Stimulated activated CD4-positive, alpha-beta T cell treated with anti-CD3 and anti-CD28 coated beads, TNF-alpha, amount 100 ng/mL, for 24 hours (primary cell): ENCODE measurements at places on chromosomes 4 and X.

DNA sequence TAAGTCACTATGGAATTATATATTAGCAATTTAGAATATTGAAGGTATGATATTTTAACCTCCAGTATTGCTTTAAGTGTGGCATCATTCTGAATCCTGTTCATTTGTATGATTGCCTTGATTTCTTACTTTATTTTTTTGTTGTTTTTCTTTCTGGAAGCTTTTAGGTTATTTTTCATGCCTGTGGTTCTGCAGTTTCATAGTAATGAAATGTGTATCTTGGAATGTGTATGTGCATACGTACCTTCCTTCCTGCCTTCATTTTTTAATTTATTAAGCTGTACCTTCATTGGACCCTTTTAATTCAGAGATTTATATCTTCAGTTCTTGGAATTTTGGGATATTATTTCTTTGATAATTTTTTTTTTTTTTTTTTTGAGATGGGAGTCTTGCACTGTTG, 22.1 kb downstream of the CPEB2 start:
- no peak for DNase-seq

DNA sequence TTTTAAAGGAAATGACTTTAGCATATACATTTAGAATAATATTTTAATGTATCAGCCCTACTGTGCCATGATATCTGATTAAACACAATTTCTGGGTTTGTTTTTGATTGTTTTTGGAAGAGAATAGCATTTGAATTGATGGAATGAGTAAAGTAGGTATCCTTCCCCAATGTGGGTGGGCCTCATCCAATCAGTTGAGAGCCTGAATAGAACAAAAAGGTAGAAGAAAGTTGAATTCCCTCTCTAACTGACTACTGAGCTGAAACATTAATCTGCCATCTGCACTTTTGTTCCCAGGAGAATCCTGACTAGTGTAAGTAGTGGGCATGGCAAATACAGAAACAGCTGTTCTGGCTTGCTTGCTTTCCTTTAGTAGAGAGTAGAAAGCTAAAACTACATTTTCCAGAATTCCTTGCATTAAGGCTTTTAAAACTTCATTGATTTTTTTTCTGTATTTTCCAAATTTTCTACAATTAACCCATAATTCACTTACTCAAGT, 9.7 kb upstream of the SEC24D start:
- no peak for DNase-seq

- DNase-seq = no peak
Observed at GRCh38 chr4:114085611-114086345, 106.3 kb upstream of the ARSJ start.

GRCh38 chr4:1543976-1544375, 137.7 kb upstream of the NKX1-1 start:
- DNase-seq = no peak

DNA sequence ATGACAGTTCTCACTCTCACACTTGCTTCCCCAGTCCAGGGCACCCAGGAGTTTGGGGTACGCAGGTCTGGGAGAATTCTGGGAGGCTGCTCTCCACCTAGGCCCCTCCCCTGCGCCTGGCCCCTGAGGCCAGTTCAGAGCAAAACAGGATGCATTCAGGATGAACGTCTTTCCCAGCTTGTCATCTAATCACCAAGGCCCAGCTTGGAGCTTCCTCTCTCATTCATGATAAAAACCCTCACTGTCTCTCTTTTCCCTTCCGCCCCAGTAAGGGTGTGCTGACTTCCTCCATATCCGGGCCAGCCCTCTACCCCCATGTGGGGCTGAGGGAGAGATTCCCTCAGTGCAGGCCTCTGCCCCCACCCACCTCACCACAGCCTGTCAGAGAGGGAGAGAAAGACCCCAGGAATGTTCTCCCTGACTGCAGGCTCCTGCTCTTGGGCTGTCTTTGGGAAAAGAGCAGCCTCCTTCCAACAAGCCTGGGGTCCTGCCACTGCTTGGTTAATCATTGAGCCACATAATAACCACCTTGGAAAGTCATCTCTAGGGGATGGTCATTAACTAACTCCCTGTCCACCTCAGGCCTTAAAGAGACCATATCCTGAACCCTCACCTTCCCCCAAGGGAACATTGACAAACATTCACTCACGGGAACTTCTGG, 50.1 kb downstream of the STARD8 start:
- DNase-seq = no peak

- no peak for DNase-seq
Observed at GRCh38 chrX:131977619-131978018, 45.5 kb upstream of the STK26 start.

- peak; percentile 86 for DNase-seq
Observed at GRCh38 chrX:119468551-119469312, 488 bp downstream of the SLC25A5 start.

DNA sequence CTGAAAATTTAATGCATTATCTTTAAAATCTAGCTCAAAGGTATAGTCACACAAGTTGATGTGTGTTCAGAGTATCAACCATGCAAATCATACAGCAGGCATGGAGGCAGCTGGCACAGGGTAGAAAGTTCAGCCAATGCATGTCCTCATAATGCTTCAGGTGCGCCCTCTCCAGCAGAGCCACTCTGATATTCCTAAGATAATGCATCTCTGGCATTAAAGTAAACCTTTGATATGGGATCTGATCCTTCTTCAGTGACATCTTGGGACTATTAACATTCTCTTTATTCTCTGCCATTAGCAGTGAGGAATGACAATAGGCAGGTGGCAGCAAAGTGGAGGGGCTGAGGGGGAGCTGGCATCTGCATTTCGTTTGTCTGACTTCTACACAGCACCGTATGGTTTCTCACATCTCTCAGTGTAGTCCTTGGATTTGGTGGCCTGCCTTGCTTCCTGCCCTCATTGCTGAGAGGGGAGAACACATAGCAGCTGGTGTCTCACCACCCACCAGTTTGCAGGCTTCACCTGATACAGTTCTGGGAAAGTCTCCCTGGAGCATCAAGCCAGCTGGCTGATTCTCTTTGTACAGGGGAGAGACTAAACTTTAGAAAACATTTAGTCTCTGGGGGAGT, 168.7 kb upstream of the TBC1D9 start:
- DNase-seq = no peak

DNA sequence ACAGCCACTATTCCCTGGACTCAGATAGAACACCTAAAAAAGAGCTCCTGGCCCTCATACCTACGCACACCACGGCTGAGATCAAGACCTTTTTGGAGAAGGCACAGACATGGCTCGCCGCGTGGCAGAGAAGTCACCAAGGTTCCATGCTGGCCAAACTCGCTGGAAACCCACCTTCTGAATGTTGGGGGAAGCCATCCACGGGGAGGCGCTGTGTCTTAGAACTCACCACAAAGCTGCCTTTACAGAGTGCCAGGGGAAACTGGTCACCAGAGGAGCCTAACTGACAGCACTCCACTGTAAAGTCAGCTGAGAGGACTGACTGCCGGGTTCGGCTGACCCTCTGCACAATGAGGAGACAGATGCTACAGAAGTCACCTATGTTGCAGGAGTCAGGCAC, 97.9 kb downstream of the NEUROG2 start:
- DNase-seq = no peak

DNA sequence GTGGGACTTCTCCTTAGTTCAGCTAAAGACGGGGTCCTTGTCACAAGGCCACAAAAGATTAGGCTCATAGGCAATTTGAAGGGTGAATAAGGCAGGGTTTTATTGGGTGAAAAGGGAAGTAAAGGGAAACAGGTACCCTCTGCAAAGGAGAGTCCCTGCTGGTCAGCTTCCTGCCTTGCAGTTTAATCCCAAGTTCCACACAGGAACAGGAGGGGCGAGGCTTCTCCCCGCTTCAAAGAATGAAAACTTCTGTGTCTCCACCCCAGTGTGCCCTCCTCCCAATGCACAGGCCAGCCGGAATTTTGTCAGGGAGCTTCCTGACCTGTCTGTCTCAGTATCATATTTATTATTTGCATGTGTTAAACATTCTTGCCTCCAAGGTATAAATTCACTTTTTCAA, 37.1 kb downstream of the ITM2A start:
- DNase-seq = no peak

DNA sequence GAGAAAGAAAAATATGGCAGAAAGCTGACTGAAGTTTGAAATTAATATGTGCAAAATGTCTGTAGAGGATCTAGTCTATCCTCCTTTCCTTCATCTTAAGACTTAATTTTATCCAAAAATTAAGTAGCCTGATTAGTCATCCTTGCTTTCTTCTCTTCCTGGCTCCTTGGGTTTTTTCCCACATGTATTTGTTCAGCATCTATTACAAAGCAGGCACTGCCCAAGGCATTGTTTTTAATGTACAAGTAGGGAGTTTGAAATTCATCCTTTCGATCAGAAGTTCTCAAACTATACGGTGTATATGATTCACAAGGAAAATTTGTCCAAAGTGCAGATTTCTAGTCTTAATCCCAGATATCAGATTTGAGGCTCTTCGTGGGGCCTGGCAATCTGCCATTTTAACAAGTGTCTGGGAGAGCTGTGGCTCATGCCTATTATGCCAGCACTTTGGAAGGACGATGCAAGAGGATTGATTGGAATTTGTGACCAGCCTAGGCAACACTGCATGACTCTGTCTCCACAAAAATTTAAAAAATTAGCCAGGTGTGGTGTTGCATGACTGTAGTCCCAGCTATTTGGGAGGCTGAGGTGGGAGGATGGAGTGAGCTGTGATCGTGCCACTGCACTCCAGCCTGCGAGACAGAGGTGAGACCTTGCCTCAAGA, 19.4 kb upstream of the YTHDC1 start:
- DNase-seq = no peak

DNA sequence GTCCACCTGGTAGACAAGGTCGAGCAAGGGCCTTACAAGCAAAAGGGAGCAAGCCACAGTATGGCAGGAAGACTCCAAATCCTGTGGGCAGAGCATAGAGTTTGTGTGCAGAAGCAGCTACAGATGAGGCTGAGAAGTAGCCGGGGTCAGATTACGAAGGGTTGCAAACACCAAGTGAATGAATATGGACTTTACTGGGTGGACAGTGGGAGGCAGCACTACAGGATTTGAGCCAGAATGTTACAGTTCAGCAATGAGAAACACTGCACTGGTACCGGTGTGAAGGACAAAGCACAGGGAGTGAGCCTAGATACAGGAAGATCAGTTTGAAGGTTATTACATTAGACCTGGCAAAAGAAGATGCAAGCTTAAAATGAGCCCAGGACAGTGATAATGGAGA, 46.1 kb upstream of the HOPX start:
- no peak for DNase-seq

DNA sequence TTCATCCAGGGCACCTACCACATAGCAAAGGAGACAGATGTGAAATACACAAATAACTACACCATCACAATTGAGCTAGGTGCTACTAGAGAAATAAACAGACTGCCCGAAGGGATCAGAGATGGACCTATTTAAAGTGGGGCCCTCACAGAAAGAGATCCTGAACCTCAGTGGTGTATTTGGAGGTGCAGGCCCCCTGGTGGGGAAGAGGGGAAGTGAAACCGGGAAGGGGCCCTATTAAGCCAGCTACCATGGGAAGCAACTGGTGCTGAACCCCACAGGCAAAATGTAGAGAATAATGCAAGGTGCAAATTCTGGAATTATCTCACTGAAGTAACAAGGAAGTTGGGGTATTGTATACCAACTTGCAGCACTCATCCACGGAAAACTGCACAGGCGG, 78.6 kb upstream of the FAM9A start:
- DNase-seq = no peak

- no peak for DNase-seq
Observed at GRCh38 chr4:18512718-18513117, 491.2 kb upstream of the LCORL start.

DNA sequence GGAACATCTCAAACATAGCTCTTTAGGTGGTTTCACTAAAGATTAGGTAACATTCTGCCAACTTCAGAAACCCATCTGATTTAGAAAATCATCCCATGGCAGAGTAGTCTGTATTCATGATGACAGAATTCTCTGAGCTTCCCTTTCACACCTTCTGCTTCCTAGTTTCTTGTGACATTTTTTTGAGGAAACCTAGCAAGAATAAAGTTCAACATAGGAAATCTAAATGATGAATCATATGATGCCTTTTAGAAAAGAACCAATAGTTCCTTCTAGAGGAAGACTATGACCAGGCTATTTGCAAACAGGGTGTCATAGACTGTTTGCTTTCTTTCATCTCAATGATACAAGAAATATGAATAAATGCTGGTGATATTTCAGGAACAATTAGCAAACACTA, 49.8 kb upstream of the CAMK2D start:
- no peak for DNase-seq

- no peak for DNase-seq
Observed at GRCh38 chr4:41256740-41257256, at the start of gene UCHL1. UCHL1 (plus strand) TSS chr4:41256928; CDS start chr4:41256977, 49 bp downstream.

GRCh38 chrX:148363471-148364235, 136.8 kb upstream of the AFF2 start:
- no peak for DNase-seq

DNA sequence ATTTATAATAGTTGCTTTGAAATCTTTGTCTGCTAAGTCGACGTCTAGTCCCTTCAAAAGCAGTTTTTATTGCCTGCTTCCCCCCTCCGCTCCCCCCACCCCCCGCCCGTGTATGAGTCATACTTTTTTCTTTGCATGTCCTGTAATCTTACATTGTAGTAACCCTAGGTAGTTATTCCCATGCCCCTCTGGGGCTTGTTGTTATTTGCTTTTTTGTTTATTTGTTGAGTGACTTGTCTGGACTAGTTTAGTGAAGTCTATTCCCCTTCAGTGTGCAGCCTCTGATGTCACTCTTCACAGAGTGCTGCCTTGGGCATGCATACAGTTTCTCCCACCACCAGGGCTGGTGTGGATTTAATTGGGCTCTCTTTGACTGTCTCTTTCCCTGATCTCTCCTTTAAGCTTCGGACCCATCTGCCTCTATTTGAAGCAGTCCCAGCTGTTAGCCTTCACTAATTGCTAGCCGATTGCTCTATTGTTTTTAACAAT, 86.2 kb downstream of the PPEF1 start:
- no peak for DNase-seq

GRCh38 chr4:148934926-148935578, 492.8 kb upstream of the NR3C2 start:
- no peak for DNase-seq

DNA sequence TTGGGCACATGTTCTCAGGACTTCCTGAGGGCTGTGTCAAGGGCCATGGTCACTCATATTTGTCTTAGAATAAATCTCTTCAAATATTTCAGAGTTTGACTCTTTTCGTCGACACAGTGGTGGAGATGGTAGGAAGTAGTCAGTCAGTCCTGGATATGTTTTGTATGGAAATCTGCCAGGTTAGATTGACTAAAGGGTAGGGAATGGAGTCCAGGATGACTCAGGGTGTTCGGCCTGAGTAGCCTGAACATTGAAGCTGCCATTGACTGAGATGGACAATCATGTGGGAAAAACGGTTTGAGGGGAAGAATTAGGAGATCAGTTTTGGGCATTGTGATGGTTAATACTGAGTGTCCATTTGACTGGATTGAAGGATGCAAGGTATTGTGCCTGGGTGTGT, 177.1 kb upstream of the CENPE start:
- no peak for DNase-seq
